ENCODE measurements at places on chromosomes 4 and X.

DNA sequence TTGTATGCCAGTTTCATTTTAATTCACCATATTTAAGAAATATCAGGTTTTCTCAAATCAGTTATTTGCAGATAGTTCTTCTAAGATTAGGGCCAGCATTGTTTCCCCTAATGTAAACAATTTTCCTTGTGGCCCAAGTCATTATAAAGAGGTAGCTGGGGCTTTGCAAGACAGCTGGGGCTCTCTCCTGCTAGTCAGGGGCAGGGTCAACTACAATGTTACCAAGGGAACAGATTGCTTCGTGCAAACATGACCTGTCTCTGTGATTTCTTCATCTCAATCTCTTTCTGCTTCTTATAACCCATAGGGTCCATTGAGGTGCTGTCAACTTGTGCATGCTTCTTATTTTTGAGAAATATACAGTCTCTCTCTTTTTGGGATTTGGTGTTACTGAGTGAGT is 12.1 kb downstream of the ARMCX6 start:
- no peak for DNase-seq

DNA sequence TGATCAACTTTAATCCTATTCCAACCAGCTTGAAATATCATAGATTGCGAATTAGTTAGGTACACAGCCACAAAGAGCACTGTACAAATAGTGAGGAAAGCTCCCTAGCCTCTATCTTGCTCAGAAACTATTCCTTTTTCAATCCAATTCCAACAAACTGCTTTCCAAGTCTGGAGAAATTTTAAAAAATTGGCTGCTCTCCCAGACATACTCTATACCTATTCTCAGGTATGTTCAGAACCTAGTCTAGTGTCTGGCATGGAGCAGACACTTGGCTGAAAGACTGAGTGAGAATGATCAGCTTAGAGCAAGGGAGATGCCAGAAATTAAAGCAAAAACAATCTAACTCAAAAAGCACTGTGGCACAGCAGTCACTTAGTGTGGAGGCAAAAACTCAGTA is 105.9 kb downstream of the SLC10A7 start:
- no peak for DNase-seq

- no peak for DNase-seq
Measured at GRCh38 chr4:42425146-42426065, 28.1 kb downstream of the SHISA3 start.

DNA sequence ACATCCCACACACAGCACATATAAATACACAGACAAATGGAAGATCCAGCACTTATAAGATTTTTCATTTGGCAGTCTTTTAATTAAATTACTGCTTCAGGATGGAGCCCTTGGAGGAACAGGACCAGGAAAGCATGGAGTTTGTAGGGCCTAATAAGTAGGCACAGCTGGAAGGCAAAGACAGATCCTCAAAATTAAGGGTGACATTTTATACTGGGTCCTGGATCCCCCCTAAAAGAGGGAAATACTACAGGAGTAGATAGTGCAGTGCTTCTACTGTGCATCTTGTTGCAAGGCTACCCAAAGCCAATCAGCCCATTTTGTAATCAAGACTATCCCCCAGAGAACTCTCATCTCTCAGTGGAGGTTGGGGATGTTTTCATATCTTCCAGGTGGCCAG is 1860.7 kb upstream of the PCDH10 start:
- DNase-seq: no peak

DNA sequence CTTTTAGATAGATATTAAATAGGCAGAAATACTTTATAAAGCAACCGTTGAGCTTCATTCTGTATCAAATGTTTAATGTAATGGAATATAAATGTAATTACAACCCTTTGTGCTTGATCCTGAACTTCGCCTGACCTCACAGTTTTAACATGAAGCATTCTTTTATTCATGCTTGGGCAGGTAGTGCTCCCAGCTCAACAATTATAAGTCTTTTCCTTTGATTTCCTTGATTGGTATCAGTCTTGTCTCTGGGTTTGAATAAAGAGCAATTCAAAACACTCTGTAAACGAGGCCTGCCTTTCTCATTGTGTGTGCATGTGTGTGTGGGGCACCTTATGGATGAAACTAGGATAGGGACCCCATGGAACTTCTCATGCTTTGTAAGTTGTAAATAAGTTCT is 6.8 kb downstream of the METAP1 start:
- no peak for DNase-seq

DNA sequence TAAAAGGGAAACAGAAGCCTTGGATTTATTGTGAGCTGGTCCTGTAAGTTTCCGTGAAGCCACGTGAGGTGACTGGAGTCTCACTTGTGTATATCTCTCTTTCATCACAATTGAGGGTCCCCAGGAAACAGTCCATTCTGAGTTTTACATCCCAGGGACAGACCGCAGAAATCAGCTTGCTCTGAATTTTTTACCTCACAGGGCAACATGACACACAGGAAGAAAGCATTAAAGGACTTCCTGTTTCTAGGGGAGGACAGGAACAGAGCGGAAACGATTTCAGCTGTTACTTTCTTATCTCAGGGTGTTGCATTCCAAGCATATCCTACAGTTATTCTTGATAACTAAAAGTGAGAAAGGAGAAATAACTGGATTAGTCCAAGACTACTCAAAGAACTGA is 553.5 kb downstream of the TRAM1L1 start:
- peak; percentile 56 for DNase-seq

DNA sequence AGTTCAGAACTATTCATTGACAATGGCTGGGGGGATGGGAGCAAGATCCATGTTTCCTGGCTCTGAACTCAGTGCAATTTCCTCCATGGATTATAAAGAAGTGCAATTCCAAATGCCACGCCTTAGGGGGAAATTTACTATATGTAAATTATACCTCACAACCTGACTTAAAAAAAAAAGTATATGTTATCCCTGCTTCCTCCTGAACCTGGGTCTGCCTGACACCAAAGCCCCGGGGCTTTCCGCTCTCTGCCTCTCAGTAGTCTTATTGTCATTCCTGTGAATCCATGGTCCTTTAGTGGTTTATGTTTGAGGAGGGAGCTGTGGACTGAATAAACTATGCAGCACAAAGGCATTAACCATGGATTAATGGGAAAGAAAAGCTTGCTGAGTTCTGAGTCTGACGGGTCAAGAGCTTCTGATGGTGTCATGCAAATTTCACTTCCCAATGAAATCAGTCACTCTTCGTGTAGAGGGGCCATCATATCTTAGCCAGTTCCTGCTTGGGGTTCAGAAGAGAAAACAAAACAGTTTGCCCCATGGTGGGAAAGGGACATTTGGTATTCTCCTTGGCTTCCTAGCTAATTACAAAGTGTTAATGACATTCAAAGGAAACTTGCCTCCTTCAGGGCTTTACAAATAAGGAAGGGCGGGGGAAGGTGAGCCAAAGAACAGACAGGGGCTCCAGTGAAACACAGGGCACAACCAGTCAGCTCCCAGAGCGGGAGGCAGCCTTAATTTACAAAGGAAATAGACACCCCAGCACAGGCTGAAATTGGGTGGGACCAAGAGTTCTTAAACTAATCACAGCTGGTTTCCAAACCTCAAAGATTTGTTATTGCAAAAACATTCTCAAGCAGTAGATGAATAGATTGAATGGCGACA is 14.3 kb downstream of the FAM9C start:
- no peak for DNase-seq

- DNase-seq: no peak
Measured at GRCh38 chr4:146389561-146389960, 132.2 kb downstream of the SLC10A7 start.

DNA sequence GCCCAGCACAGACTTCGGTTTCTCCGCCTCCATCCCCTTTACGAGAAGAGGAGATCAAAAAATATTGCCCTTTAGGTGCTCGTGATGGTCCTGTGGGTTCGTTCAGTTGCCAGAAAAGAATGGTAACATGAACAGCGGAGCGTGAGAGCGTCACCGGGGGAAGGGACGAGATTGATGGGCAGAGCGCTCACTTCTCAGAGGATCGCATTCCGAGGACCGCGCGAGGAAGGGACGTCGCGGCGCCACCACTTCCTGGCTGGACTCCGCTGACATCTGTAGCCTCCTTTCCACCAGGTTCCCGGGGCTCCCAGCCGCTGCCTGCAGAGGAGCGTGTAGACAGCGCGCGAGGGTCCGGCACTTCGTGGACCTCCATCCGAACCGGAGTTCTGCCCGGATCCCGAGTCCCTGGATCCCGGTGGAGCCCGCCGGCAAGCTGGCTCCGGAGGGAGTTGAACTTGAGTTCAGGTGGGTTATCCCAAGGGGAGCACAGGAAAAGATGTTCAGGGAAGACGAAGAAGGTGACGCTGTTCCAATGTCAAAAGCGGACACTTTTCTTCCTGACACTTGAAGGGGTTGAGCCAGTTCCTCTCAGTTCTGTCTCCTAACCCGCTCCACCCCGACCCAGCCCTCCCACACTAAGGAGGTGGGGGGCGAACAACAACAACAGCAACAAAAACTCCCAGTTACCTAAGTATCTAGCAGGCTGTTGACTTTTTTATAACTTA is 484 bp downstream of the GALNTL6 start:
- DNase-seq: no peak

DNA sequence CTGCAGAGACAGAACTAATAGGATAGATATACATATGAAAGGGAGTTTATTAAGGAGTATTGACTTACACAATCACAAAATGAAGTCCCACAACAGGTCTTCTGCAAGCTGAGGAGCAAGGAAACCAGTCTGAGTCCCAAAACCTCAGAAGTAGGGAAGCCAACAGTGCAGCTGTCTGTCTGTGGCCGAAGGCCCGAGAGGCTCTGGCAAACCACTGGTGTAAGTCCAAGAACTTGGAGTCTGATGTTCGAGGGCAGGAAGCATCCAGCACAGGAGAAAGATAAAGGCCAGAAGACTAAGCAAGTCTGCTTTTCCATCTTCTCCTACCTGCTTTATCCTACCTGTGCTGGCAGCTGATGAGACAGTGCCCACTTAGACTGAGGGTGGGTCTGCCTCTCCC is 89.6 kb downstream of the MXRA5 start:
- DNase-seq: no peak

DNA sequence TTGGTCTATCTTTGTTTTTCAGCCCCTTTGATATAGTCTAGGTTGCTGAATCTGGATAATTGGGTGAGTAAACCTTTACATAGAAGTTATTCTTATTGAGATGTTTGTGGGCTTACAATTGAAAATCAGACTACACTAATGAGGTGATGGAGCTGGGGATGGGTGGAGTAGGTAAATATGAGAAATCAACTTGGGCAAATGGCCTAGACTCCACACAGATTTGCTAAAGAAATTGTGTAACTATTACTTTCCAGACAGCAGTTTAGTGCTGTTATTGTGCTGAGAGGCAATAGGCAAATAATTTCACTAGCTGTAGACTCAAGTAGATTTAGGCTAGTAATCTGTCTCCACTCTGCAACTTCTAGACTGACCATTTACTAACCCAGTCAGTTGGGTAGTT is 8.2 kb downstream of the DIAPH2 start:
- DNase-seq: no peak

- DNase-seq: no peak
Measured at GRCh38 chr4:3462790-3463415, at the start of gene DOK7. Gene DOK7 (plus strand): TSS chr4:3463306. CDS start chr4:3463376, 70 bp downstream.

DNA sequence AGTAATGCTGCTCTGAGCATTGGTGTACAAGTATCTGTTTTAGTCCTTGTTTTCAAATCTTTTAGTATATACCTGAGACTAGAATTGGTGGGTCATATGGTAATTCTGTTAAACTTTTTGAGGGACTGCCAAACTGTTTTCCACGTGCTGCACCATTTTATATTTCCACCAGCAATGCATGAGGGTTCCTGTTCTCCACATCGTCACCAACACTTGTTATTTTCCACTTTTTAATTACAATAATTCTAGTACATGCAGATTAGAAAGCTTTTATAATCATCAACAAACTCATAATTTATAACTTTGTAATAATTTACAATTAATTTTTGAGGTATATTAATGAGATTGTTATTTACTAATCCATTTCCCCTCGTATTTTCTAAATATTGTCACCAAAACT is 79.4 kb downstream of the CEP135 start:
- no peak for DNase-seq

DNA sequence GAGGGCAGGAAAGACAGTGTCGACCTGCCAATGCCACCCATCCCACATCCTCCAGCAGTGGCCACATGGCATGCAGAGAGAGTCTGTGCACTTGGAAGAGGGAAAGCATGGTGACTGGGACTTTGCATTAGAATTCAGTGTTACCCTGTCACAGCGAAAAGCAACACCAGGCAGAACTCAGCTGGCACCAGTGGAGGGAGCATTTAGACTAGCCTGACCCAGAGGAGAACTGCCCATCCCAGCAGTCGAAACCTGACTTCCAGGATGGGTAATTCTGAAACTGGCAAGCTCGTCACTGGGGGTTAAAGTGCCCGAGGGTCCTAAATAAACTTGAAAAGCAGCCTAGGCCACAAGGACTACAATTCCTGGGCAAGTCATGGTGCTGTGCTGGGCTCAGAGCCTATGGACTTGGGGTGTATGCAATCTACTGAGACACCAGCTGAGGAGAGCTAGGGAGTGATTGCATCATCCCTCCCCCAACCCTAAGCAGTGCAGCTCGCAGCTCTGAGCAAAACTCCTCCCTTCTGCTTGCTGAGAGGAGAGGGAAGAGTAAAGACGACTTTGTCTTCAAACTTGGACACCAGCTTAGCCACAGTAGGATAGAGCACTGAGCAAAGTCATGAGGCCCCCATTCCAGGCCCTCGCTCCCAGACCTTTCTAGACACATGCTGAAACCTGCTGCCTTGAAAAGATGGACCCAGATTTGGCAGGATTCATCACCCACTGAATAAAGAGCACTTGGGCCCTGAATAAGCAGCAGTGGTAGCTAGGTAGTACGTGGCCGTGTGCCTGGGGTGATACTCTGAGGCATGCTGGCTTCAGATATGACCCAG is 68.8 kb downstream of the DDX60L start:
- DNase-seq: no peak

DNA sequence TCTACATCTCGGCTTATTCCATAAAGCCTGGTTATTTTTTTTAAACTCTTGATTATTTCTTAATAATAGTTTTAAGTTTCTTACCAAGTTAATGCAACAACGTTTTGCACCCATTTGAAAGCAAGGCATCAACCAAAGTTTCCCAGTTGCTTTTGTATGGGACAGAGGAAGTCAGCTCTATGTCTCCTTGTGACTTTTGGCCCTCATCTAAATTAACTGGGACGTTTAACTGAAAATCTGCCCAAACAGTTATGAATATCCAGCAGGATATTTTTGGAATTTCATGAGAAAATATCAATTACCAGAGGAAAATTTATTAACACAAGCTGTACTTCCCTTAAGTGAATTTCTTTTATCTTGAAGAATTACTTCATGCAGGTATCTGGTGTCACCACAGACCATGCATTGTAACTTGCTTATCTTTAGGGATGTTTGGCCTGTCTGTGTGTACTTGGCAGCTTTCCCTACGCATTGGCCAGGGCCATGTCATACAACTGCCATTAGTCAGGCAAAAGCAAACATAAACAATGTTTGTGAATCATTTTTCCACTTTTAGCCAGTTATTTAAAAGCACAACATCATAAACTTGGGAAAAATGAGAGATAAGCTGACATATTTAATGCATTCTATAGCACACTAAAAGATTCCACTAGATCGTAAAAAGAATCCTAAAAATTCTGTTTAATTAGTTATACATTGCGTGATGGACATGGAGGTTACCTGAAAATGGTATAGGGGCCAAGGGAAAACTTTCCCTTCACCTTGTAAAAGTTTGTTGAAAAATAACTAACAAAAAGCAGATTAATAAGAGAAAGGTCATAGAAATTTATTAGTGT is 101.4 kb upstream of the PDE5A start:
- peak; percentile 72 for DNase-seq
